ENCODE measurements at places on chromosomes 6 and 20. TPM values are rescaled to one million over a fixed set of nuclear protein-coding genes. Genes with fewer than 3 reads are reported as not detected.

The CALHM5 gene
- total RNA-seq, result 0.06 TPM

The PBOV1 gene
- total RNA-seq, result not detected

The ADAM33 gene
- total RNA-seq, result 0.06 TPM

The C6orf163 gene
- 0.24 TPM for total RNA-seq

The BMP7 gene
- 0.32 TPM for total RNA-seq

The PEX3 gene
- 11.7 TPM for total RNA-seq

The PKIB gene
- total RNA-seq, result 0.66 TPM

The MYB gene
- 0.57 TPM for total RNA-seq

The CFAP61 gene
- 0.45 TPM for total RNA-seq

The PSORS1C2 gene
- total RNA-seq, result not detected

The ZSCAN23 gene
- not detected for total RNA-seq

The PRDM13 gene
- 1.1 TPM for total RNA-seq

The SNAI1 gene
- total RNA-seq, result 11.6 TPM

The HLA-DMA gene
- total RNA-seq, result 2.4 TPM

The PROKR2 gene
- total RNA-seq, result not detected

The RNASET2 gene
- 14.1 TPM for total RNA-seq

The FAM209B gene
- total RNA-seq, result not detected

The AURKA gene
- 121 TPM for total RNA-seq

The BAG2 gene
- total RNA-seq, result 10.1 TPM

The TDRD6 gene
- not detected for total RNA-seq

The HLA-DQB1 gene
- total RNA-seq, result not detected

The GMDS gene
- 7.7 TPM for total RNA-seq

The IL20RA gene
- not detected for total RNA-seq

The RIPPLY2 gene
- total RNA-seq, result 0.64 TPM

The RAD21L1 gene
- total RNA-seq, result not detected

The FRMD1 gene
- total RNA-seq, result 0.02 TPM

The BFSP1 gene
- total RNA-seq, result 4.5 TPM

The NXT1 gene
- 69.1 TPM for total RNA-seq

The NMBR gene
- not detected for total RNA-seq

The ARMH2 gene
- not detected for total RNA-seq

The CCN5 gene
- total RNA-seq, result 24.7 TPM

The ABHD16B gene
- not detected for total RNA-seq

The SRSF12 gene
- 0.80 TPM for total RNA-seq

The OR2H2 gene
- not detected for total RNA-seq

The C20orf141 gene
- not detected for total RNA-seq

The ZBTB24 gene
- total RNA-seq, result 4.2 TPM

The RSPH9 gene
- total RNA-seq, result 0.24 TPM

The DLGAP4 gene
- 71.1 TPM for total RNA-seq

The BPIFA1 gene
- not detected for total RNA-seq

The TREML2 gene
- total RNA-seq, result not detected

The NKAIN4 gene
- total RNA-seq, result 10.3 TPM

The LGSN gene
- 3.5 TPM for total RNA-seq

The BCLAF1 gene
- total RNA-seq, result 65.0 TPM

The LATS1 gene
- 7.6 TPM for total RNA-seq

The GRIK2 gene
- total RNA-seq, result 0.22 TPM

The ENPP1 gene
- total RNA-seq, result 1.0 TPM

The RHAG gene
- total RNA-seq, result 0.07 TPM

The ECT2L gene
- total RNA-seq, result not detected

The DCBLD1 gene
- total RNA-seq, result 34.2 TPM

All from A549 treated with CpdA at 1 μM for 4 hours (cell line).